ENCODE measurements at places on chromosomes 3 and 15.

GRCh38 chr15:66066481-66066880 is 187.1 kb downstream of the MEGF11 start:
- no peaks in the 10 kb centered on the region for H3K4me1 ChIP-seq
- no peak overlapping the region for H3K4me3 ChIP-seq
- H3K27ac ChIP-seq: no peak overlapping the region
- no peak for DNase-seq

DNA sequence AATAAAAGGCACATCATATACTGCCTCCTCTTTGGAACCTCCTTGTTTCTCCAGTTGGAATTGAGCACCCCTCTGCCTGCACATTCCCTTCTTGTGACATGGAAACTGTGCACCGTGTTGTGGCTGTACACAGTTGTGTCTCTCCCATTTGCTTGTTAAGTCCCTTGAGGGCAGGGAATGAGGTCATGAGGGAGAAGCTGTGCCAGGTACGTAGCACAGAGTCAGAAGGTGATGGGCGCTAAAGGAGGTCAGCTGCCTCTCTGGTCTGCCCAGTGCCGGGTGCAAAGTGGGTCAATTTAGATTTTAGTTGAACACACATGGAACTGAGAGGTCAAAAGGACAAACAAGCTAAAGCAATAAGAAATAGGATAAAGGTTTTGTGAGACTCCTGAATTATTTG is 124.4 kb downstream of the FAM43A start:
- no peak overlapping the region for H3K27ac ChIP-seq
- DNase-seq: no peak
- H3K4me3 ChIP-seq: no peak overlapping the region
- no peaks in the 10 kb centered on the region for H3K4me1 ChIP-seq

DNA sequence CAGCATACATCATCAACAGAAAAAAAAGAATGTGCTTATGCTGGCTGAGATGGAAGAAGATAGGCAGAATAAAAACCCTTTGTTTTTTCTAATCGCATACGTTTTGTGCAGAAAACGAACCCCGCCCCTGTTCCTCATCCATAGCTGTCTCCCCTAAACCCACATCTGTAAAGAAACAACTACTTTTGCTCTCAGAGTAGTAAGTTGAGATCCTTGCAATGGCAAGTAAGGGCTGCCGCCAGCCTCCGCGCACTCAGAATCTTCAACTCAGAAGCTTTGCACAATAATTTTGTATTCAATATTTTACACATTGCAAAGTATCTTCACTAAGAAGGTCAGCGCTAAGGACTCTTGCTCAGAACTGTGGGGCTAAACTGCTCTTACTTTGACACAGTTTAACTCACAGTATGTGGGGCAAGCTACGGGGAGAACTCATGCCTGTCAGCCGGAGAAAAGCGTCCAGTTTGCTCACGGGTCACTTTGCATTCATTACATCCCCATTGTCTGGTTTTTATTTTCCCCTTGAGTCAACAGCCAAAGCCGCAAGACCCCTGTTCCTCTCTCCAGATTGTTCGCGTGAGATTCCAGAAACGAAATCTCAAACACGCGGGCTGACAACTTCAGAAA is 1.0 kb downstream of the LYSMD4 start:
- H3K27me3 ChIP-seq: no peaks in the 10 kb centered on the region
- H3K4me1 ChIP-seq: peaks cover 12% of the 10 kb centered on the region

GRCh38 chr15:36426691-36427090 is 152.7 kb upstream of the CDIN1 start:
- no peaks in the 10 kb centered on the region for H3K27me3 ChIP-seq
- H3K4me1 ChIP-seq: no peaks in the 10 kb centered on the region
- no peak overlapping the region for H3K4me3 ChIP-seq
- no peak overlapping the region for H3K27ac ChIP-seq
- H3K36me3 ChIP-seq: no peaks in the 10 kb centered on the region

DNA sequence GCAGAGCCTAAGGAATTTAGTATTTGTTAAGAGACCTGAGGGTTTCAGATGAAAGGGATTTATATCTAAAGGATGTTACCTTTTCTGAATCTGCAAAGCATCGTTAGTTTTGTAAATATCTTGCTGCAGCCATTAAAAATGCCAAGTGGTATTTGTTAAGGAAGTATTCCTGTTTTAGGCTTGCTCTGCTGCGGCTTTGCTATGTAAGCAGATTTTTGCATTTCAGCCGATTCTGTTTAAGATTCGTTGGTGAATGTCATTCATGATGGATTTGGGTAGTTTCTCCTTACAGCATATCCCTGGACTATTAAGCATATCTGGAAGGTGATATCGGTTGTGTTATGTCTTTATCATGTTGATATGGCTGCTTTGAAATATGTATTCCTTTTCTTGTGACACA is 1.0 kb downstream of the USP8 start:
- peak overlapping the region; percentile 92 for H3K4me3 ChIP-seq
- peak overlapping the region; percentile 96 for H3K27ac ChIP-seq
- H3K27me3 ChIP-seq: no peaks in the 10 kb centered on the region
- H3K36me3 ChIP-seq: peaks cover 33% of the 10 kb centered on the region

DNA sequence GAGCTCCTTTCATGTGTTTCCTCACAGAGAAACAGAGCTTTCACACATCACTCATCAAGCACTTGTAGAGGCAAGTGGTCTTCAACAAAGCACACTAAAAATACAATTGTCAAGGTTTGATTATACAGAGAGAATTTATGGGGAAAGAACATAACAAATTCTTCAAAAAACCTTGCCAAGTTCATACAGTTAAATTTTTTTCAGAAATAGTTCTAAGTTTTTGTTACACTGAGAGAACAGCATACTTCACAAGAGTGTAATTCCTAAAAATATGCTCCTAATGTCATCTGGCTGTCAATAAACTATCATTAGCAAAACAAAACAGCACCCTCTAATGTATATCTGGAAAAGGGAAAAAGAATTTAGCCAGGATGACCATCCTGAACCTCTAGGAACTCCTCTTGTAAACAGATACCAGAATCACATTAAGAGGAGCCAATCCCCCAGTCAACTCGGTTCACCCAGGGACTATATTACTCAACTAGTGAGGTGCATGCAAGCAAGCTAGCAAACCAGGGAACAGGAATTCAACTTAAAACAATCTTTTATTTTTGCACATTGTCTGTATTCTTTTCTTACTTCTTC is 63.3 kb downstream of the RAD18 start:
- H3K36me3 ChIP-seq: peaks cover 8% of the 10 kb centered on the region
- no peak overlapping the region for H3K27ac ChIP-seq
- H3K4me1 ChIP-seq: no peaks in the 10 kb centered on the region
- H3K27me3 ChIP-seq: no peaks in the 10 kb centered on the region
- no peak for DNase-seq

- DNase-seq: no peak
- peaks cover 32% of the 10 kb centered on the region for H3K27me3 ChIP-seq
- no peaks in the 10 kb centered on the region for H3K4me1 ChIP-seq
- H3K27ac ChIP-seq: no peak overlapping the region
These were observed 114.1 kb upstream of the TPM1 start for GRCh38 chr15:62928242-62928999.

GRCh38 chr3:51243924-51244323 is 141.2 kb upstream of the MANF start:
- peaks cover 3% of the 10 kb centered on the region for H3K36me3 ChIP-seq
- H3K27ac ChIP-seq: no peak overlapping the region
- H3K27me3 ChIP-seq: no peaks in the 10 kb centered on the region
- H3K4me1 ChIP-seq: no peaks in the 10 kb centered on the region

GRCh38 chr3:37635251-37635650 is 226.4 kb upstream of the CTDSPL start:
- H3K27me3 ChIP-seq: peaks cover 37% of the 10 kb centered on the region
- H3K4me3 ChIP-seq: no peak overlapping the region
- H3K27ac ChIP-seq: no peak overlapping the region
- no peaks in the 10 kb centered on the region for H3K36me3 ChIP-seq
